ENCODE measurements at places on chromosomes 13 and 19.
A peak's percentile ranks its signal among the peaks of the same experiment; 100 is the strongest.

GRCh38 chr19:14411161-14411937, 7.8 kb downstream of the DDX39A start:
- no peak for DNase-seq

- DNase-seq: no peak
These were observed 108.9 kb upstream of the STARD13 start for GRCh38 chr13:33394294-33394932.

- DNase-seq: no peak
These were observed 46.8 kb upstream of the URAD start for GRCh38 chr13:28035146-28035782.

DNA sequence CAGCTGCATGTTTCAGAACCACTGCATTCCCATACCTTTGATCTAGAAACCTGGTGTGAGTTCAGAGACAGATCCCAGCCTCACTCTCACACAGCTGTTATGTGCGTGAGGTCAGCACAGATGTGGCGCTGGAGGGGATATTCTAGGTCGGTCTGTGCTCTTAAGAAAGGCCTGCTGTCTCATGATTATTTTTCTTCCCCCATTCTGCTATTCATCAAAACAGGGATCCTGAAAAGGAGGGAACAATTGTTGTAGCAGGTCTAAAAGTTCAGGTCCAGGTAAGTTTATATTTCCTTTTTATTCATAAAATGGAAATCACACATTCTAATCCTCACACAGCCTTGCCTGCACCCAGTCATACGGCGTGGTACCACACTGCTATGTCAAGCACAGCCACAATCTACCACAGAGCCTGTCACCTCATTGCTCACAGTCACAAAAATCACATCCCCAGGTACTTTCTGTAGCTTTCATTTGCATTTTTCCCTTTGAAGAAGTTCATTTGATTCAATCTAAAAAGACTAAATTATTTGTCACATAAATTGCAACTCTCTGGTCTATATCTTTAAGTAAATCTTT, 867 bp downstream of the ZNF546 start:
- DNase-seq: no peak

GRCh38 chr19:39052846-39053245, 20.5 kb upstream of the FBXO27 start:
- DNase-seq: no peak

DNA sequence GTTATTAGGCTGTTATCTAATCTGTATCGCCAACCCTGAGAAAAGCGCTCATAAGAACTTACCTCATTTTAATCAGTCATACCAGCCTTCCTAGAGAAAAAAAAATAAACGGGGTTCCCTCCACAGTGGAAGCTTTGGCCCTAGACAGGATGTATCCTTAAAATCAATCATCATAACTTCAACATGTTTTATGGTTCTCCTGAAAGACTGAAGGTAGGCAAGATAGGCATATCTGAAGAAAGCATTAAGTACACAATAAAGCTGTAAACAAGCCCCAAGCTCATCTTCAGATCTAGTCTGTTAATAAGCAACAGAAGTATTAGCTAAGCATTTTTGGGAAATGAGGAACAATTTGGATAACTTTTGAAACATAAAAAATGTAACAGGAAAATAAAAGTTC, 18.7 kb upstream of the SERP2 start:
- no peak for DNase-seq

- DNase-seq: no peak
These were observed 619 bp downstream of the MED16 start for GRCh38 chr19:892243-892893.

DNA sequence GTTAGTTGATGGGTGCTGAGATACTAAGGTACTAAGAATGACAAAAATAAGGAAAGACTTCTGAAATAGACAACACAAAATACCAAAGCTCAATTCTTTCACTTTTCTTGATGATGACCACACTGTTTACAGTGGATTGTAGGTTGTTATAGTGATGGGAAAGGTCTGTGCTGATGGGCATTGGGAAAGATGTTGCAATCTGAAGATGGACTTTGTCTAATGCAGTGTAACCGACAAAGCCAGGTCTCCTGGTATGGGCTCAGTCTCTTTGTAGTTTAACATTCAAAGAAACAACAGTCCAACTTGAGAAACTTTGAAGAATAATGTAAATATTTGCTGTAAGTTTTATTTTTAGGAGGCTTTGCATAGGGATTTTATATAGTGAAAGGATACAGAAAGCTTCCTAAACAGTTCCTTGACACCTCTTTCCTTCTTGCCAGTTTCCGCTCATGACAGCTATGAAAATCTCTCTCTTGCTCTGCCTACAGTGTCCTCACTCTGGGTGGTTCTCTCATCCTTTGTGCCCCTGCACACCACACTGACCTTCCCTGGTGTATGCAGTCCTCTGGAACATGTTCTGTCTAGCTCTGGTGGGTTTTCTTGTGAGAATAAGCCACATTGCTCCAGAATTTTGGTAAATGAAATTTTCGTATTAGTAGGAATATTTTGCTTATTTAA, 172.2 kb downstream of the KCNRG start:
- no peak for DNase-seq

DNA sequence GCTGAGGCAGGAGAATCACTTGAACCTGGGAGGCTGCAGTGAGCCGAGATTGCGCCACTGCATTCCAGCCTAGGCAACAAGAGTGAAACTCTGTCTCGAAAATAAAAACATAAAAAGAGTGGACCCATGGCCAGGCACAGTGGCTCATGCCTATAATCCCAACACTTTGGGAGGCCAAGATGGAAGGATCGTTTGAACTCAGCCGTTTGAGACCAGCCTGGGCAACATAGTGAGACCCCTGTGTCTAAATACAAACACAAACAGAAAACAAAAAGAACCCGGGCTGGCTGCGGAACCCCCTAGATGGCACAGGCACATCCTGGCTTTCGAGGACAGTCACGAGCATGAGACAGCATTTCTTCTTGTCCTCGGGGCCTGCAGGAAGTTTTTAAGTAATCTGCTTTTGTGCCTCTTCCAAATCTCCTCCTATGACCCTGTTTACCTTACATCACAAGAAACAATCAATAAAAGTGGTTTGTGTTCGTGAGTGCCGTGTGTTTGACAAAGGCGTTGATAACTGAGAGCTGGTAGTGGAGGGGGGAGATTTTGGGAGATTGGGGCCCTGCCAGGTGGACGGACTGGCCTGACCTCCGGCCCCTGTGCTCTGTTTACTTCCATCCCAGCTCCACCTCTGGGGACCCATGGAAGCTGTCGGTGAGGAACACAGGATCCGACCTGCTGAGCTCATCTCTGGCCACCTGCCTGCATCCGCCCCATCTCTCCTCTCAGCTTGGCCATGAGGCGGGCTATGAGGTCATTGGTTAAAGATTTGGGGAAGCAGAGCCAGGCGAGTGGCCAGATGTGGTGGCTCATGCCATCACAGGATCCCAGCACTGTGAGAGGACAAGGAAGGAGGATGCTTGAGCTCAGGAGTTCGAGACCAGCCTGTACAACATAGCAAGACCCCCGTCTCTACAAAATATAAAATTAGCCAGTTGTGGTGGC, 5.9 kb upstream of the GDF15 start:
- DNase-seq: peak; percentile 82

DNA sequence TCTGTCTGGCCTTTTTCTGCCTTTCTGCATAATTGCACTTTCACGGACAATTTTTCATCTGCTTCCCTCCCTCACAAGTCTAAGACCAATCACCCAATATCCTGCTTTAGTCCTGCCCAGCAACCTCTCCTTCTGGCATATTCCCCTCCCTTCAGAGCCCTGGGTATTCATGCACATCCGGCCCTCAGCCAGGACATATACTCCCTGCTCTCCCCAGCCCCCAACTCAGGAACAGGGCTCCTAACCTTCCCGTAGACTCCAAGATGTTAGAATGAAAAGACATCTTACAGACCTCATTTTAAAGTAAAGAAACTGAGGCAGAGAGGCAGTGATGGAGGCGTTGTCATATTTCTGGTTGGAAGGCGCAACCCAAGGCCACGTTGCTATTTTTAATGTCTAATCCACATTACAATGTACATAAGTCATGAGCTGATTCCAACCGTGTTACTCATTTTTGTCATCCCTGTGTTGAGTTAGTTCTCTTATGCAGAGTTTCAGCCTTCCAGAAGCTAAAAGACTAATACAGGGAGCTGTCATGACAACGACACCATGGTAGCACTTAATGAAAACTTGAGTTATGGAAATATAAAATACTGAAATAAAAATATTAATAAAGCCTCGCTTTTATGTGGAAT, 209.2 kb downstream of the TSHZ3 start:
- DNase-seq: peak; percentile 95

- no peak for DNase-seq
These were observed 14.3 kb upstream of the SHD start for GRCh38 chr19:4264812-4265211.

DNA sequence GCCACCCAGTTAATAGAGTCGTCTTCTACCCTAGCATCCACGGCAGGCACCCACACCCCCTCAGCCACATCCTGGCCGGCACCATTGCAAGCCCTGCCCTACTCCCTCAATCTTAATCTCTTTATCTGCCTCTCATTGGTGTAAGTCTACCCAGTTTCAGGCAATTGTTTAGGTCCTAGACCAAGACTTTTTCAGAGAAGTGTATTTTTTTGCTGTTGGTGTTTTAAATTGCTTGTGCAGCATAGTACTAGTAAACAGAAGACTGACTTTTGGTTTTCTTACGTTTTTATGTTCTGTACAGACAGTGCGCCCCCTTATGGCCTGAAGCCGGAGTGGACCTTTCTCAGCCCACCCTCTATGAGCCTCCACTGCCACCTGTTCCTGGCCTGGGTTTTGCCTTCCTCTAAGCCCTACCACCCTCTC, 2.3 kb upstream of the LCP1 start:
- DNase-seq: no peak

GRCh38 chr19:572743-573518, 535 bp downstream of the BSG start:
- peak; percentile 48 for DNase-seq

- no peak for DNase-seq
These were observed 21.1 kb upstream of the FBXO27 start for GRCh38 chr19:39053276-39054090.

All from fibroblast of skin of right biceps (primary cell).